ENCODE measurements at places on chromosomes 11 and 22. TPM values are rescaled to one million over a fixed set of nuclear protein-coding genes. Genes with fewer than 3 reads are reported as not detected.

DNA sequence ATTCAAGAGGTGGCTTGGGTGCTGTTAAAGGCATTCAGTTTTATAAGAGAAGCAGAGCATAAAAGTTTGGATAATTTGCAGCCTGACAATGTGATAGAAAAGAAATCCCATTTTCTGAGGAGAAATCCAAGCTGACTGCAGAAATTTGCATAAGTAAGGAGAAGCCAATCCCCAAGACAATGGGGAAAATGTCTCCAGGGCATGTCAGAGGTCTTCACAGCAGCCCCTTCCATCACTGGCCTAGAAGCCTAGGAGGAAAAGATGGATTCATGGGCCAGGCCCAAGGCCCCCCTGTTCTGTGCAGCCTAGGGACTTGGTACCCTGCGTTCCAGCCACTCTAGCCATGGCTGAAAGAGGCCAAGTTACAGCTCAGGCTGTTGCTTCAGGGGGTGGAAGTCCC is 207.3 kb downstream of the METTL15 start:
- DNase-seq: no peak

- DNase-seq: no peak
Measured at GRCh38 chr11:118917481-118918127, 8.1 kb downstream of the BCL9L start.

GRCh38 chr22:26554956-26555355 is 35.0 kb downstream of the TPST2 start:
- no peak for DNase-seq

- no peak for DNase-seq
Measured at GRCh38 chr11:69385144-69385820, 91.3 kb downstream of the MYEOV start.

The KRTAP5-10 gene
- polyA plus RNA-seq: 0.20 TPM

The CCDC73 gene
- 0.24 TPM for polyA plus RNA-seq

The RAB3IL1 gene
- polyA plus RNA-seq: 23.5 TPM

The C2CD2L gene
- polyA plus RNA-seq: 11.9 TPM

- DNase-seq: no peak
Measured at GRCh38 chr22:39475337-39475736, 18.5 kb downstream of the MGAT3 start.

- DNase-seq: no peak
Measured at GRCh38 chr11:78808923-78809322, 234.3 kb upstream of the NARS2 start.

The JAM3 gene
- polyA plus RNA-seq: 52.6 TPM

GRCh38 chr11:34344768-34345539 is 12.9 kb downstream of the ABTB2 start:
- no peak for DNase-seq

DNA sequence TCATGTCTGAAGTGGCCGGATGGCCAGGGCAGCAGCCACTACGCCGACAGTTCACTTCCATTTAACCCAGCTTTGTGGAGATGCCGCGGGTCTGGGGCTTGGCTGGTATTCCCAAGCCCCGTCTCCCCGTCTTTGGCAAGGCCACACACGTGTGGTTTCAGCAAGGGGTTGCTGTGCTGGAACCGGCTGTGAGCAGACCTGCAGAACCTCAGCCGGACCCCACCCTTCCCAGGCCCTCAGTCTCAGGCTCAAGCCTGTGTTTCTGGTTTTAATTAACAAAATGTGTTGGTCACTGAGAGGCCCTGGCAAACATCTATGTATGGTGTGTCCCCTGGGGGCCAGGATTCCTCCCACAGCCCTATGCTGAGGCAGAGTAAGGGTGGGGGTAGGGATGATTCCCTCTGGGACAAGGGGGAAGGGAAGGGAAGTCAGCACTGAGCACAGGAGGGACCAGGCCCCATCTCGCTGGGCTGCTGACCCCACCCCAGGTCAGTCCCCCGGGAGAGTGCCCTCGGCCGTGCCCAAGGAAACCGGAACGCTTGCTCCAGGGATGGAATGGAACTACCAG is 9.3 kb downstream of the OSBPL5 start:
- DNase-seq: no peak

DNA sequence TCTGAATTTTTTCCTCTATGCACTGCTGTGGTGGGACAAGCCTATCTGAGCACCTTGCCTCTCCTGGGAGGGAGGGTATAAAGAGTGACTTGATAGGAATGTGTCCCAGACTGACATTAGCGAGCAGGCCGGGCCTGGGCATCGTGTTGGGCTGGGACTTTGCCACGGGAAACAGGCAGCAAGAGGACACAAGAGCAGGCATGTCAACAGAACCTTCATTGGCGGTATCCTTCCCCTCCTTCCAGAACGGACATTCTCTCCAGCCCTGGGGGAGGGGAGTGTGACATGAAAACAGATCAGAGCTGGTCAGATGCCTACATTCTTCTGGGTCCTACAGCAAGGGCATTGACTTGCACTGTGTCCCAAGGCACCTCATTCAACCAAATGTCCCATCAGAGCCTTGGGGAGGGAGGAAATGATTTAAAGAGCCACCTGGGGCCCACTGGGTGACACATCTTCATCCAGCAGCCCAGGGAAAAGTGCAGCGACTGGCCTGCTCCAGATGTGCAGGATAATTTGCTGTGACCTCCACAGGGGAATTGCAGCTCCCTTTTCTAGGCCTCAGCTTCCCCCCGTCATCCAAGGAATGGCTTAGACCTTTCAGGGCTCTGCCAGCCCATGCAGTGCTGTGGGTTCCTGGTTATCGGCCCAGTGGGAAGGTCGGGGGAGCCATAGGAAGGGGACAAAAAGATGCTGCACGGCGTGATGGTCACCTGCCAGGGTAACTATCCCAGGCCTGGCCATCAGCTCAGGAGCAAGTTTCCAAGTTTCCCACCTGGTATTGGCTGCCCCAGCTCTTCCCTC is 21.8 kb upstream of the UVRAG start:
- no peak for DNase-seq

The SLC22A8 gene
- polyA plus RNA-seq: 51.1 TPM

- DNase-seq: no peak
Measured at GRCh38 chr11:64577202-64577601, 13.8 kb upstream of the SLC22A12 start.

DNA sequence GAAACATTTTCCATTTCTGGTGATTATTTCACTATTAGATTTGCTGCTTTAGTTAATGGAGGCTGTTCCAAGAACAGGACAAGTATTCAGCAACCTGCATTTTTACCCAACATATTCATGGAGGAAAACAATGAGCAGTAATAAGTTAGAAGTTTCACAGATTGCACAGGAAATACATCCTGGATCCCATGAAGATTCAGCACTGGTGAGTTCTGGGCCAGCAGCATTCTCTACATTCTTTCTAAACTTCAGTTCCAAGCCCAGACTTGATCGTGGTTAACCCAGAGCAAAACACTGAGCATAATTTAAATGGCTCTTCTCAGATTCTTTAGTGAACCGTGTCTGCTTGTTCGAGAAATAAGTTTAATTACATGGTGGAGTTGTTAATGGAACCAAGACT is 3.8 kb downstream of the FJX1 start:
- DNase-seq: no peak

- no peak for DNase-seq
Measured at GRCh38 chr22:27086080-27087044, 429.0 kb downstream of the MIAT start.

The RFPL1 gene
- polyA plus RNA-seq: 0.89 TPM

GRCh38 chr11:115561116-115561515 is 56.9 kb upstream of the CADM1 start:
- DNase-seq: no peak

- no peak for DNase-seq
Measured at GRCh38 chr11:23233075-23233474, 372.8 kb upstream of the CCDC179 start.

The TSGA10IP gene
- not detected for polyA plus RNA-seq

GRCh38 chr11:117201658-117202305 is 2.6 kb downstream of the TAGLN start:
- DNase-seq: no peak

- DNase-seq: no peak
Measured at GRCh38 chr11:65315204-65315865, 669 bp downstream of the CDC42EP2 start.

DNA sequence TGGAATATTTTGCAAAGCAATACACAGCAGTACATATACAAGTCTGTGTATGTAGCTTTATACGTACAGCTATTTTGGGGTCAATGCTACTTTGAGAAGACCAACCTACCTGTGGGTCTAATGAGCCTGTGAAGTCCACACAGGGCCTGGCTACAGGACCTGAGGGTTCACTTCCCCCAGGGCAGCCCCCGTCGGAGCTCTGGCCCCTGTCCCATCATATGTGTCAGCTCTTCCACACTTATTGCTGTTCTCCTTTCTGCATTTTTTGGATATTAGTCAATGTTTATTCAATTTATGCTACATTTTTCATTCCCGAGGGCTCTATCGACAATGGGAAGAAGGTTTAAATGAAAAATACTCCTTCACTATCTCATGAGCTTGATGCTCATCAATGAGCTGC is 1473.6 kb downstream of the BRD1 start:
- DNase-seq: no peak

The TMPRSS5 gene
- polyA plus RNA-seq: 1.8 TPM

- DNase-seq: no peak
Measured at GRCh38 chr11:76176463-76176862, 29.8 kb downstream of the WNT11 start.

- no peak for DNase-seq
Measured at GRCh38 chr11:3006505-3007260, 14.6 kb upstream of the NAP1L4 start.

DNA sequence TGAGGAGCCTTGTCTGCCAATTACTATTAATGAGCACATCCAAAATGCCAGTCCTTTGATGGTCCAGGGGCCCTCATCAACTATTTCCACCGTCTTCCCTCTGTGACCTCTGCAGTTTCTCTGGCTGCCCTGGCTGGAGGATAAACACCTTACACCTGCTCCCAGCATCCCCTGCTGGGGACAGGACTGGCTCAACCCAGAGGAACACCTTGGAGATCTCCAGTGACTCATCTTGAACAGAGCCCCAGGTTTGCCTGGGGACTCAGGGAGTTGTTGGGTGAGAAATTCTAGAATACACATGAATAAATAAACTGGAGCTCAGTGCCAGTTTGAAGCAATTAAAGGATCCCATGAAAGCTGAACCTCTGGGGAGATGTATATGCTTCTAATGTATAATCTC is 24.0 kb upstream of the ELF5 start:
- no peak for DNase-seq

DNA sequence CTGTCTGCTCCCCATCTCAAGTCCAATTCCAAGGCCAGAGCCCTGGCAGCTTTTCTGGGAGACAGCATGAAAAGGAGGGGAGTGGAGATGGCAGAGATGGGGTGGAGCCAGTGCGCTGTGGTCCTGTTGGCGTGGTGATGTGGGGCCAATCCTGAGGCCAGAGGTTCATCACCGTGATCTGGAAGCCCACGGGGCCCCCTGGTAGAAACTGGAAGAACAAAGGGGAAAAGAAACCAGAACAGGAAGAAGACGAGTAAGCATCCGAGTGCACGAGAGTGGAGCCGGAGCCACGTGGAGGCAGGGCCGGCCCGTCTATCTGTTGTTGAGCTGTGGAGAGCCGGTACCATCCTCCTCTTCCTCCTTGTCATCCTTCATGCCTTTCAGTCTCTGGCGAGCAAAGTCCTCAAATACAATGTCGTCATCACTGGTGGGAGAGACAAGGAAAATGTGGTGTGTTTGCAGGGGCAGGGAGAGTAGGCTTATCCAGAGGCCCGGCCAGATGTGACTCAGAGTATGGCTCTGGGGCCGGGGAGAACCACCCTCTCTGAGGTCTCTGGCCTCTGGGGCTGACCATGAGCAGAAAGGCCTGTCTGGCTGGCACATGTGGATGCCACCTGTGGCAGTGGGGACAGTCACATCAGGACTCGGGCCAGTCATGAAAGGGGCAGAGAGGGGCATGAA is 25.4 kb downstream of the TPBGL start:
- DNase-seq: no peak

- no peak for DNase-seq
Measured at GRCh38 chr11:83033972-83034672, 37.6 kb downstream of the RAB30 start.

The KRTAP5-7 gene
- not detected for polyA plus RNA-seq

GRCh38 chr22:50490531-50491308 is 4.1 kb downstream of the MIOX start:
- no peak for DNase-seq

The CASP5 gene
- polyA plus RNA-seq: not detected

The ZNF280B gene
- polyA plus RNA-seq: 5.0 TPM

DNA sequence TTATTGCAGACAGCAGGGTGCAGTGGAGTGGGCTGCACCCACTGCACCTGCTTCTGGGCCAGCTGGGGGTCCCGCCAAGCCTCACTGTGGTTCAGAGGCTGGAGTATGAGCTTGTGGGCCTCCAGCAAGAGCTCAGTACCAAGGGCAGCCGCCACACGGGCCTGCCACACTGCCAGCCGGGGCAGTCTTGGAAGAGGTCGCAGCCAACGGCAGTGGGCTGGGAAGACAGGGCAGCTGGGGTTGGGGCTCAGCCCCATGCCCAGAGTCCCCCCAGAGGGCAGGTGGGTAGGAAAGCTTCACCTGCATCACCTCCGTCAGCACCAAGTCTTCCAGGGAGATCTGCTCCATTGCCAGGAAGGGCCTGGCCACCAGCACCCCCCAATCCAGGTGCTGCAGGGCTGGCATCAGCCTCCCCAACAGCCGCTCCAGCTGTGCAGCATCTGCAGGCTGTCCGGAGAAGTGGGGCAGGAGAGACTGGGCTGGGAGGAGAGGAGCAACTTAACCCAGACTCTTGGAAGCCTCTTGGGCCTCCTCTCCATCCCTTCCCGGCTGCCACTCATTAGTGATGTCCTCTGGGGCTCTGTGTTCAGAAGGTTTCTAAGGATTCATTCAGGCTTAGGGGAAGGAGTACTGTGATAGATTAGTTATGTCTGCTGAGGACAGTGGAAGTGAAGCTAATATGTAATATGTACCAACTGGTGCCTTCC is 1.1 kb upstream of the GSTT4 start:
- no peak for DNase-seq

GRCh38 chr22:35231585-35232084 is 25.7 kb upstream of the HMGXB4 start:
- peak; percentile 53 for DNase-seq

DNA sequence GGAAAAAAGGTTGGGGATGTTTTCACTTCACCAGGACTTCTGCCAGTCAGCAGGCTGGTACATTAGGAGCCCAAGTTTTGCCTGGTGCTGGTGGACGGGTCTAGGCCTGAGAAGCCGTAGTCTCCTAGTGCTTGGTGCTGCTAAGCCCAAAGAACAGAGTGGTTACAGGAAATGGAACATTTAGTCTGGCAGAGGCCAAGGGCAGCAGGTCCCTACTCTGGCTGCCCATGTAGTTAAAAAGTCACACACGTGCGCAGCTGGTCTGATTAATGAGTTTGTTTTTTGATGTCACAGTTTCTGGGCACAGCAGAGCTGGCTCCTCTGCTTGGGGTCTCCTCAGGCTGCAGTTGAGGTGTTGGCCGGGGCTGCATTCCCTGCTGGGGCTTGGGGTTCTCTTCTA is 20.6 kb downstream of the BCR start:
- no peak for DNase-seq

All from left renal pelvis (tissue), 4 donors.